Effector memory CD8-positive, alpha-beta T cell (primary cell): ENCODE measurements at places on chromosomes 11 and 22.

GRCh38 chr11:61760946-61761345 lies 8.5 kb downstream of the MYRF start:
- no peak for DNase-seq

DNA sequence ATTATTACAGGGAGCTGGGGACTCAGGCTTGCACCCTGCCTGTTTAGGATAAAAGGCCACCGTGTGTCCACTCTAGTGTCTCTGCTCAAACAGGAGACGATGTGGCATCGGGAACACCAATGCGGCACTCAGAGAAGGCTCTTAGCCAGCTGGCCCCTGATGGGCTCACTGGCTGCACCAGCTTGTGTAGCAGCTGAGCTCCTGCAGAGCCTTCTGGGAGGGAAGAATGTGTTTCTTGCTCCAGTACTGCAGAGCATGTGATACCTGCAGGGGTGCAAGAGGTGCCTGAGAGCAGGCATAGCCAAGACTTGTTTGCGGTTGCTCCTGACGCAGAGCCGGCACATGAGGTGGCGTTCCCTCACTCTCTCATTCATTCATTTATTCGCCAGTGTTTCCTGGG lies 44.4 kb upstream of the KCNQ1OT1 start:
- no peak for DNase-seq

- no peak for DNase-seq
Observed at GRCh38 chr11:15890031-15890713, 466.2 kb downstream of the SOX6 start.

DNA sequence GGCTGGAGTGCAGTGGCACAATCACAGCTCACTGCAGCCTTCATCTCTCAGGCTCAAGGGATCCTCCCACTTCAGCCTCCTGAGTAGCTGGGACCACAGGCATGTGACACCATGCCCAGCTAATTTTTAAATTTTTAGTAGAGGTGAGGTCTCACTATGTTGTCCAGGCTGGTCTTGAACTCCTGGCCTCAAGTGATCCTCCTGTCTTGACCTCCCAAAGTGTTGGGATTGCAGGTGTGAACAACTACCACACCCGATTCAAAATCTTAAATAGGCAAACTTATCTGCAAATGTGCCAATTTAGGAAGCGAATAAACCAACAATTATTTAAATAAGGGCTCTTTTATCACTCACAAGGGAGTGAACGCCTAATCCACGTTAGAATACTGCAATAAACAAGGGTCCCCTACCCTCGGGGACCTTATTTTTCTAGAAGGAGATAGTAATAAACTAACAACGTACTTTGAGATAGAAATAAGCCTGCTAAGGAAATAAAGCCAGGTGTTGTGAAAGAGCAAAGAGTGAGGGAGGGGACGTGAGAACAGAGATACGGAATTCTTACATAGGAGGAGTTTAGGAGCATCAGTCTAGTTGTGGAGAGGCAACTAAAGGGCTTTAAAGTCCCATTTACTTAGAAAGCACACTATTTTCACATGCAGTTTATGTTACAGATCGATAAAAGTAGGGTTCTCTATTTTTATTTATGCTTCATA lies 3.0 kb upstream of the WEE1 start:
- no peak for DNase-seq
